ENCODE measurements at places on chromosomes 13 and 19.

DNA sequence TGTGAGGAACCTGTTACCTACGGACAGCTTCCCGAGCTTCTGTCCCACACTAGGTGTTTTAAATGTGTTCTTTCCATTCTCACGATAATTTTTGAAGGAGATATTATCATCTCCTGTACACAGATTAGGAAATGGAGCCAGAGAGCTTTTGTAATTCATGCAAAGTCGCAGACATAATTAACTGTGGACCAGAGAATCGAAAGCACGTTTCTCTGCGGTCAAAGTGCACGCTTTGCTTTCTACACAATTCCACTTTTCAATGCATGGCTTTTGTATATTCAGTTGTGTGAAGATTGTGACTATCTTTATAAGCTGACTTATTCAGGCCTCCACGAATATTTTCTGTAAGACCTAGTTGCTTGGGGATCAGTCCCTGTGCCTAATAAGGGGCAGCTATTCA is 81.7 kb upstream of the SLC10A2 start:
- DNase-seq = no peak

DNA sequence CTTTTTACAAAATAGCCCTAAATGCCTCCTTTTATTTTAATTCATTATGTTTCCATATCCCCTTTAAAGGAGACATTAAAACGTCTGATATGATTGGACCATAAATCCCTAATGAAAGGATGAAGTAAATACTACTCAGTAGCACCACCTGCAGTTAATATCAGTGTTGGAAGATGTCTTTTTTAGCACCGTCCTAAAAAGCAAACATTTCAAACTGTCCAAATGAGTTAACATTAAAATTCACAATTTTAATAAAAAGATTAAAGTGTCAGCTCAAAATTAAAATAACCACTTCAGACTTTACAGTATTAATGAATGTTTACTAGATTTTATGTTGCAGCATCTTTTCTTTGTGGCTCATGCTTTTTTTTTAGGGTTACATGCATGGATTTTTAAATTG is 12.3 kb downstream of the ZNF507 start:
- DNase-seq = no peak

DNA sequence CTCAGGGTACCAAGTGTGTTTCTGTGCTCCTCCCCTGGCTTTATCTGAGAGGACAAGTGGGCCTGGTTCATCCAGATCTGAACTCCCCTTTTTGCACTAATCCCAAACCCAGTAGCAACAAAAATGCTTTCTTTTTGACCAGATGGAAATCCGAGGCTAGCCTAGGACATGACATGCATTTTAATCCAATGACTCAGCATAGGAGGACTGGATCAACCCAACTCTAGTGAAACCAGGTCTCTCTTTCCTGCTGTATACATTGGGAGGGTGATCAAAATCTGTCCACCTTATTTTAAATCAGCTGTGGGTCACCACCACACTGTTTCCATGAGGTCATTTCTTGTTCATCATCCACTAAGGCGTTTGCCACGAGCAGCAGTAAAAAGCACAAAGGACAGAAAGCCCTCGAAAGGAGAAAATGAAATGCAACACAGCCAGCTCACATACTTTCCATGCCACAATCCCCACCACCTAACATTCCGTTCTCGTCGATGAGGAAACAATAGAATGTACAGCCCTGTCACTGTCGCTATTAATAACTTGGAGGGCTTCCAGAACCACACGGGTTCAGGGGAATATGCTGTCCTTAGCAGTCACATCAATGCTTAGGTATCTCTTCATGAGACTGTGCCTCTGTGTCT is 543.0 kb downstream of the IRS2 start:
- no peak for DNase-seq

DNA sequence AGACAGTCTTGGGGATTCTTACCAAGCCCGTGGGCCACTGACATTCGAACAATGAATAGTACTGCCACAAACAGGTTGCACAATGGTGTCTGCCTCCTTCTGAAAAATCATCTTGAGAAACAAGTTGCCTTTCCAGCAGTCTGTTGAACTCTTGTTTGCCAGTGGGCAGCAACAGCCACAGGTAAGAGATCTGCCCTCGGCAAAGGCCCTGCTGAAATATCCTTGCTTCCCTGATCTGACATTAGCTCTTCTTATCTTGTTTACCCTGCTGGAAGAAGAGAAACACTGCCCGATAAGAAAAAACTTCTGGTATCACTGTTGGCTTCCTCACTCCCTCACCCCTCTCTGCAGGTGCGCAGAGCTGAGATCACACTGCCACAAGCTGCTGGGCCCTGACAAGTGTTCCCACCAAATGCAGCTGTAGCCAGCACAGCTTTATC is 2.0 kb downstream of the DOCK9 start:
- no peak for DNase-seq

DNA sequence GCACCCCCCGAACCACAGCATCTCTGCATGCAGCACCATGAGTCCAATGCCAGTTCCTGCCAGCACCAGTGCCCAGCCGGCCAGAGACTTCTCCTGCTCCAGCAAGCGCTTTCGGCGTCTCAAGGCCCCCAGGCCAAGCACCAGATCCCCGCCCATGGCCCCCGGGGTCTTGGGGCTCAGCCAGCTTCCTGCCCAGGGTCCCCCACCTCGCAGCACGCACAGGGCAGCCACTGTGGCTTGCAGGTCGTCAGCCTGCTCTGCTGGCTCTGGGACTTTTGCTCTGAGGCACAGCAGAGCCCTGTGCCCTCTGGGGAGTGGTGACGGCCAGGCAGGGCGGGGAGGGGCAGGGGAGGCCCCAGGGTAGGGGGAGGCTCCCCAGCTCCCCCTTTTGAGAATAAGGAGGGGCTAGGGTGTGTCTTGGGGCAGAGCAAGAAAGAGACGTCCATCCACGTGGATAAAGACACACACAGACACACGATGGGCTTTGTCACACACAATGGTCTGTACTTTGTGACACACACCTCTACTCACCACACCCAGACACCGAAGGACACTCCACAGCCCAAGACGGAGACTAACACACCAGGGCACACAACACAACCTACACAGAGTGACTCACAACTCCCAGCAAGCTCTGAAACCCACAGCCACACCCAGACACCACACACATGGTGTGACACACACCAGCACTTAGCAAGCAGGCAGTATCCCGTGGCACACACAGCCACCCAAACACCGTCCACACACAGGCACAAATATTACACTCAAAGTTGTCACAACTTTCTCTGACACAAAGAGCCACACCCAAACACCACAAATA is at the start of gene KCNN4:
TSS of gene KCNN4 (minus strand) at position 268 of the 820 bp plus-strand sequence. CDS start at position 156, 112 bp downstream.
- no peak for DNase-seq

DNA sequence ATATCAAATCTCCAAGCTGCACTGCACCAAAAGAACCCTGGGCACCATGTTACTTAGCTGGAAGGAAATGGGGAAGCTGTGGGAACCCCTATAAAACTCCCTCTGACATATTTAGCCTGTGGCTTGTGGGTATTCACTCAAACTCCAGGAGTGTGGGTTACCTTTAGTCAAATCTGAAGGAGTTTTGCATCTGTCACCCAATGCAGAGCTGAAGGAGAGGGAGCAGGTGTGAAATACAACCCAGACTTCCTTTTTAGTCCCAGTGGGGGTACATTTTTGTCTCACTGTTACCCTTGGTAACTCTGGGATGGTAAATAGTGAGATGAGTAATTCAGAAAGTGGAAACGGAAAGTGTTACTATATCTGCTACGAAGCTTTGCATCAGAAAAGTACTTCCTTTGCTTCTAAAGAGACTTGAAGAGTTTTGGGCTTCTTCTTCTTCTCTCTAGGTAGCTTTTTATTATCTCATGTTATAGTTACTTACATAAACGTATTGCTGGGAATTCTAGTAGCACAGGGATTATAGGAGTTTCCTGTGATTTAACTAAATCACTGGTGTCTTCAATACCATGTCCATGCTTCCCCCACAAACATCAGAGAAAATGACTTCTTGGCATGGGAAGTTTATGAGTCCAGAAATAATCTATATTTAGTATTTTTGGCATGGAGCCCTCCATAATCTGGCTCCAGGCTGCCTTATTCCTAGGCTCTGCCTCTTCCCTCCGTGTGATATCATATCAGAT is 105.9 kb downstream of the AKAP11 start:
- no peak for DNase-seq

DNA sequence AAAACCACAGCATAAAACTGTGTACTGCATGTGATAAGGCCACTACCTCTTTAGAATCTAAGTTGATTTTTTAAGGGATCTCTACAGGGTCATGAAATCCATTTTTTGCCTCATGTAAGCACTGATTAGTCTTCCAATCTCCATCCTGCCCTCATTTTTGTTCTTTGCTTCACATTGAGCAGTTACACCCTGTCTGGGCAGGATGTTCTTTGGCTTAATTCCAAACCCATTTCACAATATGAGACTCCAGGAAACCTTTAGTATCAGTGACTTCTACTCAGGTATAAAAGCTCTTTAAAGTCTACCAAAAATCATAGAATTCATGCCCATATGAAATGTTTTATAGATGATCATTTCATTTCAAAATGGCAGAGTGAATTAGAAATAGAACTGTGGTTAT is 592.6 kb downstream of the TBC1D4 start:
- no peak for DNase-seq

DNA sequence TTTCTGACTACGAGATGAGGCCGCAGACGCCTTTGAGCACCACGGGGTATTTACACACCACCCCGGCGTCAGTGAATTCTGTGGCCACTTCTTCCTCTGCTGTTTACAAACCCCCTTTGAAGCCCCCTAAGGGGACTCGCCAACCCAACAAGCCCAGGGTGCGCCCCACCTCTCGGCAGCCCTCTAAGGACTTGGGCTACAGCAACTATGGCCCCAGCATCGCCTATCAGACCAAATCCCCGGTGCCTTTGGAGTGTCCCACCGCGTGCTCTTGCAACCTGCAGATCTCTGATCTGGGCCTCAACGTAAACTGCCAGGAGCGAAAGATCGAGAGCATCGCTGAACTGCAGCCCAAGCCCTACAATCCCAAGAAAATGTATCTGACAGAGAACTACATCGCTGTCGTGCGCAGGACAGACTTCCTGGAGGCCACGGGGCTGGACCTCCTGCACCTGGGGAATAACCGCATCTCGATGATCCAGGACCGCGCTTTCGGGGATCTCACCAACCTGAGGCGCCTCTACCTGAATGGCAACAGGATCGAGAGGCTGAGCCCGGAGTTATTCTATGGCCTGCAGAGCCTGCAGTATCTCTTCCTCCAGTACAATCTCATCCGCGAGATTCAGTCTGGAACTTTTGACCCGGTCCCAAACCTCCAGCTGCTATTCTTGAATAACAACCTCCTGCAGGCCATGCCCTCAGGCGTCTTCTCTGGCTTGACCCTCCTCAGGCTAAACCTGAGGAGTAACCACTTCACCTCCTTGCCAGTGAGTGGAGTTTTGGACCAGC is 5.3 kb downstream of the SLITRK5 start:
- no peak for DNase-seq

DNA sequence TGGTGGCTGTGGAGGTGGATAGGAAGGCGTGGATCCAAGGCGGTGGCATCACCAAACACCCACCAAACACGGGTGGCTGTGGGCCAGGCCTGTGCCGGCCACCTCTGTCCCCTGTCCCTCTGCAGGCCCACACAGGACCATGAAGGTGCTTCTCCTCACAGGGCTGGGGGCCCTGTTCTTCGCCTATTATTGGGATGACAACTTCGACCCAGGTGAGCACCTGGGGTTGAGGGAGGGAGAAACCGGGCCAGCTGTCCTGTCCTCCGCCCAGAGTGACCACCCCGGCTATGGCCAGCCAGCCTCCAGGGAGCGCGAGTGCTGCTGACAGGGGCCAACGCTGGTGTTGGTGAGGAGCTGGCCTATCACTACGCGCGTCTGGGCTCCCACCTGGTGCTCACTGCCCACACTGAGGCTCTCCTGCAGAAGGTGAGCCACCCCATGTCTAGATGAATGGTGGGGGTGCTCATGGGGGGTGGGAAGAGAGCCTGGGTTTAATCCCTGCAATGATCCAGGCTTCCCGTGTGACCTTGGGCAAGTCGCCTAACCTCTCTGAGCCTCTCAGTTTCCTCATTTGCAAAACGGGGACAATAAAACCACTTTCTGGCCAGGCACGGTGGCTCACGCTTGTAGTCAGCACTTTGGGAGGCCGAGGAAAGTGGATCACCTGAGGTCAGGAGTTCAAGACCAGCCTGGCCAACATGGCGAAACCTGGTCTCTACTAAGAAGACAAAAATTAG is 4.0 kb downstream of the HSD11B1L start:
- no peak for DNase-seq

GRCh38 chr13:25744178-25744577 is 307.6 kb downstream of the SHISA2 start:
- DNase-seq = no peak

DNA sequence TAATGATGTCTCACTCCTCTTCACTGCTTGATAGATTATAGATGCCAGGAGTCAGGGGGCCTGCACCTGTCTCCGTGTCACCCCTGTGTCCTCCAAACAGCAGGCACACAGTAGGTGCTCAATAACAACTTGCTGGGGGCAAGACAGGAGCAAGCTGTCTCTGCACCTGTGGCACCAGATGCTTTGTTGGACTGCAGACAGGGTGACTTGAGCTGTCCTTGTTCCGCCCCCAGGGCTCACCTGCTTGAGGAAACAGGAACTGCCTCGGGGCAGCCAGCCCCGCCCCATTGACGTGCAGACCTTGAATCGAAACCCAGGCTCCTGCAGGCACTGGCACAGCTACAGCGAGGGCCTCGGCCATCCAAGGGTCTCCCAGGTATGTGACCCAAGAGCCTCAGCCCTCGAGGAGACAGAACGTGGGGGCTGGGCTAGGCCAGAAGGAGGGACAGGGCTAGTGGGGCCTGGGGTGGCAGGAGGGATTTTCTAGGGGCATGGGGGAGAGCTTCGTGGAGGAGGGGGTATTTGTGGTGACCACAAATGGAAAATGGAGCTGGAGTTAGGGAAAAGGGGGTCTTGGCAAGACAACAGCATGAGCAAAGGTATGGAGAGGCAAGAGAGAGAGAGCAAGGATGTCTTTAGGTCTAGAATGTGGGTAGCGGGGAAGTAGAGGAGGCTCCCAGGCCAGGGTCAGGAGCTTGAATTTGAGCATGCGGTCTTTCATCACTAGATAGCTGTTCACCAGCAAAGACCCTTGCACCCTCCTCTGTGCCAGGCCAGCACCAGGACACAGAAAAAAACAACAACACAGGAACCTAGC is at the start of gene HSH2D:
TSS of gene HSH2D (plus strand) at position 287 of the 817 bp plus-strand sequence. CDS start 5,066 bp downstream, outside the sequence.
- DNase-seq = no peak

DNA sequence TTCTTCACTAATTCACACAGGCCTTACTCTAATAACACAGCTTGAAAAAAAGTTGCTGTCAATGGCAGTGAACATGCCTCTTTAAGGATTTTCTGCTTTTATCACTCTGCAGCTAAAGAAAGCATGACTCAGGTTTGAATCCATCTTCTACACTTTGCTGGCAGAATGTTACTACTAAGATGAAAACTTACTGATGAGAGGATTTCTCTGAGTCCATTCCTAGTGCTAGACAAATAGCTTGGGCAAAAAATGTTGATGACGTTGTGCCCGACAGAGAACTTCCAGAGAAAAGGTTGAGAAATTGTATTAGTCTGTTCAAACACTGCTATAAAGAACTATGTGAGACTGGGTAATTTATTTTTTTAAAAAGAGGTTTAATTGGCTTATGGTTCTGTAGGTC is 572.0 kb downstream of the IRS2 start:
- DNase-seq = no peak

- DNase-seq = no peak
Measured at GRCh38 chr13:38167164-38167822, 182.4 kb upstream of the UFM1 start.

All from cortex of kidney (tissue), 1 donor.